Vagina (tissue), 2 donors: ENCODE measurements at places on chromosomes 13 and 19.

DNA sequence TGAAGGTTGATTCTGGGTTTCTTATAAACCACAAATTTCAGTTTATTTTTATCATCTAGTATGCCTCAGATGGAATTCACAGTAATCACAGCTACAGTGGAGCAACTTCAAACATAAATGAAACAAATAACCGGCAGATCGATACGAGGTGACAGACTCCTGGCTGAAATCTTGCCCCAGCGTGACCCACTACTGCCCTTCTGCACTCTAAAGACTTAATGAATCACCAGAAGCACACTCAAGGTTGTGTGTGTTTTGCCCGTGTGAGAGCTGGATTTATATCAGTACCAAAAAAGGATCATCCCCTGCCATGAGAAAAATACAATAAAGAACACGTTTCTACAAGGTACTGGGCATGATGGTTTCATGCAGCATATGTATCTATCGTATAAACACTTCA lies 161.7 kb downstream of the KLF12 start:
- DNase-seq, result no peak

GRCh38 chr19:40465025-40465556 lies 454 bp downstream of the BLVRB start:
- no peak for DNase-seq

GRCh38 chr19:56678205-56678604 lies 6.6 kb upstream of the ZNF835 start:
- no peak for DNase-seq

DNA sequence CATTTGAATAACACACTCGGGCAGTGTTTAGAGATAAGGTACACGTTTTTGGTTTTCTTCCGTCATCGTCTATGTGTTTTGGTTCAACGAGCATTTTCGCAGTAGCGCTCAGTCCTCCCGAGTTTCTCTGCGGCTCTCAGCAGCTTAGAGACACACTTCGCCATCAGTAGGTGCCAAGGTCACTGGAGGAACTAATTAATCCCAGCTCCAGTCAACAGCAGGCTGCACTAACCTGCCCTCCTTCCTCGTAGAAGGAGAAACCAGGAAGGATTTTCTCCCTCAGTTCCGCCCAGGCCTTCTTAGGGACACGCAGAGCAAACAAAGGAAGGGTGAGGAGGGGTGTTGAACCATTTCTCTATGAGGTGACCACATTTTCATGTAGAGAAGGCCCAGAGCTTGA lies 12.6 kb downstream of the MBNL2 start:
- no peak for DNase-seq

DNA sequence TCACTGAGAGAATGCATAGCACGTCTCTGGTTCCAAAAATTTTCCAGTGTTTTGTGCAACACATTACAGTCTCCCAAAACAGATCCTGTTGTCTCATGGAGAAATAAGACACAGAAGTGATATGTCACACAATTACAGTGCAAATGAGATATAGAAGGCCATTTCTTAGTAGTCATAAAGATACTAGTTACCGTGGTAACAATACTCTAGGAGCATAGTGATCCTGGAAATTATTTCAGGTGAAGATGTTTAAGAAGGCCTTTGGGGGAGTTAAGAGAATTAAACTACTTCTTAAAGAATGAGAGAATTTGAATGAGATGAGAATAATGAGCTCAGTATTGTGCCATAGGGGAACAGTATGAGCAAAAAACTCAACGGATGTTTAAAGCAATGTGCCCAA lies 628.0 kb upstream of the MIR17HG start:
- DNase-seq, result no peak

- no peak for DNase-seq
Observed at GRCh38 chr13:74625541-74625940, 491.3 kb upstream of the KLF12 start.

- DNase-seq, result no peak
Observed at GRCh38 chr13:98368019-98368418, 190.9 kb upstream of the RNF113B start.

GRCh38 chr19:51145916-51146493 lies 3.9 kb downstream of the SIGLEC7 start:
- DNase-seq, result no peak

GRCh38 chr19:33499671-33500506 lies 21.7 kb downstream of the PEPD start:
- no peak for DNase-seq

DNA sequence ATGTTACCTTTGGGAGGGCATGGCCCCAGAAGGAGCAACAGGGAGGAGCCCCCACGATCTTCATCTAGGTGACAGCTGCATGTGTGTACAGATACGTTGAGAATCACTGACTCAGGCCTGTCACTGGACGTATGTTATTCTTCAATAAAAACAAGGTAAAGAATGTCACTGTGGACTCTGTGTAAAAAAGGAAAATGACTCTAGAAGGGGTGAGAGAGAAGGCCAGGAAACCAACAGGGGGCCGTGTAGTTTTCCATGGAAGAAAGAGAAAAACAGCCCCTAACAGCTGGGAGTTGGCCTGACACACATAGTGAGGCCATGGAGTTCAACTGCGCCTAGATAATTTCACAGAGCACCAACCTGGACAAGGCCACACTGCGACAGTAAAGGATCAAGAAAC lies 1.9 kb upstream of the LYPD3 start:
- DNase-seq, result no peak

GRCh38 chr19:10227026-10227971 lies 3.8 kb downstream of the S1PR2 start:
- no peak for DNase-seq
